ENCODE measurements at places on chromosomes 12 and 14.

DNA sequence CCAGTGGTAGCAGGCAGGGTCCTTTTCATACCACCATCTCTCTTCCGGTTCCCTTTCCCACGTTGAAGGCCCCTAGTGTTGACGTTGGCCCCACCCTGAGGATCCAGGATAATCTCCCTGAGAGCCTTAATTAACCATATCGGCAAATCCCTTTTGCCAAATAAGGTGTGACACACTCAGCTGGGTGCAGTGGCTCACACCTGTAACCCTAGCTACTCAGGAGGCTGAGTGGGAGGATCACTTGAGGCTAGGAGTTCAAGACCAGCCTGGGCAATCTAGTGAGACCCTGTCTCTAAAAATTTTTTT, 2.8 kb upstream of the TMEM119 start:
- DNase-seq = no peak

DNA sequence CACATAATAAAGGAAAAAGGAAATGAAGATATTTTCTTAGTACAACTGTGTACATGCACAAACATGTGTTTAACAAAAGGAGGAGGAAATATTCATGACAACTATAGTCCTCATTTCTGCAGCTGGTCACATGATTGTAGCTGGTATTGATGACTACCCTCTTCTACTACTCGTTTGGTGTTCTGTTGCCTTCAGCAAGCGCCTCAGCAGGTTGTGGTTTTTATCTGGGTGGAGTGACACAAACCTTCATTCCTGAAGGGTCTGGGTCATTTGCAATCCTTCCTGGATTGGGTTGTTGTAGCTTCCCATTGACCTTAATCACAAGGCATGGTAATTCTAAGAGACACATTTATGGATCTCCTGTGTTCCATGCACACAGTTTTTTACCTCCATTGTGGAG, 1009.9 kb upstream of the USP15 start:
- DNase-seq = no peak

GRCh38 chr12:130506844-130507243, 169.2 kb downstream of the PIWIL1 start:
- no peak for DNase-seq

GRCh38 chr12:6110006-6110405, 14.5 kb downstream of the VWF start:
- no peak for DNase-seq

DNA sequence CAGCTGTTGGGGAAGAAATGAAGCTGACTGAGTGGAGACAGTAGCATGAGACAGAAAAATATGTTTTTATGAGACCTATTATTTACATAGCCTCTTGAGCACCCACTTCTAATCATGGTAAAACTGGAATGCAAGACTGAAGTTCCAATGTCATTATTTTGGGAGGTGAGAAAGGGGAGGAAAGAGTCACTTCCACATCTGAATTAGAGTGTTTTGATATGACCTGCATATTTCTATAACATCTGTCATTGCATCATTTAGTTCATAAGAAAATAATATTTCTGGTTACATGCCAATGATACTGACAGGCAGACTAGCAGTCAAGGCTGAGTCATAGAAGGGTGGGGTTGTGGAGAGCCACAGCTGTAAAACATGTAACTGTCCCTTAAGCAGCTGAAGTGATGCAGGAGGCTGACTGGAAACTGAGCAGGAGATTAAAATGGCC, 26.7 kb downstream of the NTN4 start:
- DNase-seq = no peak

- peak; percentile 6 for DNase-seq
Measured at GRCh38 chr14:99971941-99972747, 93.1 kb upstream of the EVL start.

DNA sequence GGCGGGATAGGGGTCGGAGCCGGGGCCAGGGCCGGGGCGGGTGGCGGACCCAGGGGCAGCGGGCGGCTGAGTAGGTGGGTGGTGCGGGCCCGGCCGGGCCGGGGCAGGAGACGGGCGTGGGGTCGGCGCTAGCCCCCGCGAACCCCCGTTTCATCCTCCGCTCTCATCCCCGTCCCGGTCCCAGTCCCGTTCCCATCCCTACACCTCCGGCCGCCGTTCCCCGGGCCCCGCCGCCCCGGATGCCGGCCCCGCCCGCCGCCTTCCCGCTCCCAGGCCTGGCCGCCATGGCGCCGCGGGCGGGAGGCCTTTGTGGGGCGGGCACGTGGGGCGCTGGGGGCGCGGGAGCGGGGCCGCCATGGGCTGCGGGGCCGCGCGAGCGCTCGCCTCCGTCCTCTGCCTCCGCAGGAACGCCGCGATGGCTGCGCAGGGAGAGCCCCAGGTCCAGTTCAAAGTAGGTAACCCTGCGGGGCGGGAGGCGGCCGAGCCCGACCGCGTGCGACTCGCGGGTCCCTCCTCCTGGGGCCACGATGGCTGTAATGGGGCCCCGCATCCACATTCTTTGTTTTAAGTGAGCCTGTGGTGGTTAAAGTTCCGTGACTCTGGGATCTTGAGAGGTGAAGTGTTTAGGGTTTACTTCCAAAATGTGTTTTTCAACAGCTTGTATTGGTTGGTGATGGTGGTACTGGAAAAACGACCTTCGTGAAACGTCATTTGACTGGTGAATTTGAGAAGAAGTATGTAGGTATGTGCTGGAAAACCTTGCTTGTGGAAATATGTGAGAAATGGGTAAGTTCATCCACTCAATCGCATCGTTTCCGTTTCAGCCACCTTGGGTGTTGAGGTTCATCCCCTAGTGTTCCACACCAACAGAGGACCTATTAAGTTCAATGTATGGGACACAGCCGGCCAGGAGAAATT, 572 bp downstream of the RAN start:
- DNase-seq = peak; percentile 58

GRCh38 chr12:58378028-58378427, 436.7 kb downstream of the ATP23 start:
- no peak for DNase-seq

GRCh38 chr12:102990419-102990818, 32.9 kb downstream of the ASCL1 start:
- DNase-seq = no peak

DNA sequence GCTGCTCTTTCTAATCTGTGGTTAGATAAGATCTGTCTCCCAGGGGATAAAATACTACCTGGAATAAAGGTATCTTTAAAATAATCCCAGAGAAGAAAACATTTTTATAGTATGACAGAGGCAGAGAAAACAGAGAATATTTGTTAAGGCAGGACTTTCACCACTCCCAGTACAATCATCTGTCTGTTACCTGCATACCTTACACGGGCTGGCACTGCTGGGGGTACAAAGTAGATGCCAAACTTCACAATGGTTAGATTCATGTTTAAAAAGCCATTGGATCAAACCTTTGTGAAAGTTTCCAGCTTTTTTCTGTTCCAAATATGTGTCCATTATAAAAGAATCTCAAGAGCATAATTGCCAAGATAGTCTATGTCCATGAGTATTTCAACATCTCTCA, 273.6 kb upstream of the BTG1 start:
- DNase-seq = no peak

DNA sequence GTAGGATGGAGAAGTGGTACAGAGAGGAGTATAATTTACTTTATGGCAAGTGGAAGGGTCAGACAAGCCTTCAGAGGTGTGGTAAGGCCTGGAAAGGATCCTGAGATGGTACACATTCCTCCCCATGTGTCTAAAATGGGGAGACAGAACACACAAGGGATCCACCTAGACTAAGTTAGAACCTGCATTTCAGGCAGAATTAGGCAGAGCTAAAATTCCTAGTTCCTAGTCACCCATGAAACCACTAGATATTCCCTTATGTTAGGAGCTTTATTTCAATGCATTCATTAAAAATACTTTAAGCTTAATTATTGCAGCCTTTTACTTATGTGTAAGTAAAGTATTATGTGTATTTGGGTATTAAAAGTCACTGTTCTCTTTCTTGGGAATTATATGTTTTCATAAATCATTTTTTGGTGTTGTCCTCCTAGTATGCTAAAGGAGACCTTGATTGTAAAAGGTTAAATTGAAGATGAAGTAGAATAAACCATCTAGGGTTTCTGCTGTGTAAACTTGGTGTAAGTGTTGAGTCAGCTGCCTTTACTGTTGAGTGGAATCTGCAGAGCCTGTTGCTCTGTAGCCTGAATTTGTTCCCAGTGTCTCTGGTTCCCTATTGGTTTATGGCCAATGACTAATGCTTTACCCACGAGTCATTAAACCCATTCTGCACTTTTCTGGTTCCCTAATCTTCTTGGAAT, 423.2 kb downstream of the ATP23 start:
- DNase-seq = no peak
